ENCODE measurements at places on chromosomes 2 and 18. TPM values are rescaled to one million over a fixed set of nuclear protein-coding genes. Genes with fewer than 3 reads are reported as not detected.

ASB18 gene
- not detected for total RNA-seq

PSD4 gene
- total RNA-seq = 221 TPM

SMYD1 gene
- 3.7 TPM for total RNA-seq

DNA sequence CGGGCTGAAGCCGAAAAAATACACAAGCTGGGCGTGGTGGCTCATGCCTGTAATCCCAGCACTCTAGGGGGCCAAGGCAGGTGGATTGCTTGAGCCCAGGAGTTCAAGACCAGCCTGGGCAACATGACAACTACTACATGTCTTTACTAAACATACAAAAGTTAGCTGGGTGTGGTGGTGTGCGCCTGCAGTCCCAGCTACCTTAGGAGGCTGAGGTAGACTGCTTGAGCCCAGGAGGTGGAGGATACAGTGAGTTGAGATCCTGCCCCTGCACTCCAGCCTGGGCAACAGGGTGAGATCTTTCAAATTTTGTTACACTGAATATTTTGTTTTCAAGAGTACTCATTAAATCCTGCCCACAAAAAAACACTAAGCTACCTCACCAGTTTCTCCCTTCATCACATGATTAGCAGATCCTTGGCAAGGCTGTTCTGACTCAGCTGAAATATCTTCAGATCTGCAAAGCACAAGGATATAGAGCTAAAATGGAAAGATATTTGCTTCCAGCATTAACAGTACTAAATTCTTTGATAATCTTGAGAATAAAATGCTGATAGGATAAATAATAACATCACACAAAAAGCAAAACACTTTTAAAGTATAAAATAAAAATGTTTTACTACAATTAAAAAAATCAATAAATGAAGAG is 28.2 kb upstream of the MCM6 start:
- no peaks in the 10 kb centered on the region for H3K27me3 ChIP-seq
- no peaks in the 10 kb centered on the region for H3K36me3 ChIP-seq
- no peaks in the 10 kb centered on the region for H3K4me1 ChIP-seq
- no peak overlapping the region for H3K27ac ChIP-seq
- no peak overlapping the region for H3K4me3 ChIP-seq
- no peak for DNase-seq

DNA sequence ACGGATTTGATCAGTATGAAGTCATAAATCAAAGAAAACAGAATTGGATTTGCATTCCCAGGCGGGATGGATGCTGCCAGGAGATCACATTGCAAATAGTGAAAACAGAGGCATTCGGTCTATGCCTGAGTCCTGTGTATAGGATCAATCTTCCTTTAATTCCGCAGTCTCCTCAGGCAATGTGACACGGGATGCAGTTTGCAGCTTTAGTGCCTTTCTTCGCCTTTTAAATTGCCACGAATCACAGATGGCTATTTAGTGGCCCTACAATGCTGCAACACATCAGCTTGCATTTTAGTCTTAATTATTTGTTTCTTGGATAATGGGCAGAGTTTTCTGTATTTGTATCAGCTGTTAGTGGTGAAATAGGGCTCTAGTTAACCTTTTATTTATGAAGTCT is 6.8 kb downstream of the ADCYAP1 start:
- H3K4me3 ChIP-seq = no peak overlapping the region
- no peak overlapping the region for H3K27ac ChIP-seq
- DNase-seq = no peak
- peaks cover 8% of the 10 kb centered on the region for H3K4me1 ChIP-seq

DNA sequence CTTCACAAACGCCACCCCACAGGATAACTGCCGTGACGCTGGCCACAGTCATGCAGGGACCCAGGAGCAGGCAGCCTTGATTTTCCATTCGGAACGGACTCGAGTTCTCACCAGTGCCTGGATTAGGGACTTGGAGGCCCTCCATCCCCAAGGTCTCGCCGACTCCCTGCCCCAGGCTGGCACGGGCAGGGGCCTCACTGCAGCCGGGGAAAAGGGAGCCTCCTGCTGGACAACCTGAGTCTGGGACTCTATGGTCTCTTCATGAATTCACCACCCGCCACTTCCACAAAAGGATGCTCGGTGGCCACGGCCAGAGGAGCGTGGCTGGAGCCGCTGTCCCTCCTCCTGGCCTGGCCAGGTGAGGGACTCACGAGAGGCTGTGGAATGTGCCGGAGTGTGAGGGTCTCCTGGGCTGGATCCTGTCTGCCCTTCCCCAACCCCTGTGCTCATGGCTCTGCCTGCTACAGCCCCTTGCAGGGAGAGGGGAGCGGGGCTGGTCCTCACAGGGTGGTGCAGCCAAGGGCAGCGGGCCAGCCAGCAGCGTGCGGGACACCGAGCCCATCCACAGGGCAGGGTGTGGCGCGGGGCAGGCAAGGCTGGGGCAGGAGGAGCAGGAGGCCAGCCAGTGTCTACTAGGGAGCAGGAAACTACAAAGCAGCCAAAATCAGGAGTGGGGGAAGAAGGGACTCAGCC is 42.3 kb downstream of the AQP12A start:
- H3K27ac ChIP-seq = no peak overlapping the region
- DNase-seq = no peak
- H3K4me3 ChIP-seq = no peak overlapping the region
- H3K36me3 ChIP-seq = no peaks in the 10 kb centered on the region
- no peaks in the 10 kb centered on the region for H3K4me1 ChIP-seq
- H3K27me3 ChIP-seq = no peaks in the 10 kb centered on the region

DNA sequence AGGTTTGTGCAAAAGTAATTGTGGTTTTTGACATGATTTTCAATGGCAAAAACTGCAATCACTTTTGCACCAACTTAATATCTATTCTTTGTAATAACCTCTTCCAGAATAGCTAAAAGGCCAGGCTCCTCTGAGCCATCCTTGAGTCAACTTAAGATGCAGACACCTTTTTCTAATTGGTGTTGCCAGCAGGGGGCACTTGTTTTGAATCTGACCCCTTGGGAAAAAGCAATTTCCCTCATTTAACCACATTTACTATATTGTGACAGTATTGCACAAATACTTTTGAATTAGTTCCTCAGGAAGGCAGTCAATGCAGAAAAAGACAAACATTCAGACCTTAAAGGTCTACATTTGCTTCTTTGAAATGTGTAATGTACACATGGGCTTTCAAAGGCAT is 78.6 kb upstream of the GALNT5 start:
- no peaks in the 10 kb centered on the region for H3K36me3 ChIP-seq
- no peaks in the 10 kb centered on the region for H3K27me3 ChIP-seq
- no peak overlapping the region for H3K4me3 ChIP-seq
- H3K4me1 ChIP-seq = no peaks in the 10 kb centered on the region
- DNase-seq = no peak
- no peak overlapping the region for H3K27ac ChIP-seq

DNA sequence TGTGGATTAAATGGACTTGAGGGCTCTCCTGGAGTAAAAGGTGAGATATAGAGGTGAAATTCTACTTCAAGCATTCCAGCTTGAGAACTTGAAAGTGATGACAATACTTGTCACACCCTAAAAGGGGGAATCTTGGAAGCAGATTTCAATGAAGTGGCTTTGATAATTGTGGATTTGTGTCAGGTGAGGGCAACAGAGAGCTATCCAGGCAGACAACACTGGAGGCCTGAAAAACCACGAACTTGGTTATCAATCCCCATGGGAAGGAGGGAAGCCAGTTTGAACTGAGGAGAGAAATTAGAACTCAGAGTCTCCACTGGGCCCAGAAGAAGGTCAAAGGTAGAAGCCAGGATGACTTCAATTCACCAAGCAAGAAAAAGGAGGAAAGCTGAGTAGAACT is 263.9 kb downstream of the FIGN start:
- no peaks in the 10 kb centered on the region for H3K27me3 ChIP-seq
- no peaks in the 10 kb centered on the region for H3K36me3 ChIP-seq
- no peak overlapping the region for H3K27ac ChIP-seq
- no peak overlapping the region for H3K4me3 ChIP-seq
- no peaks in the 10 kb centered on the region for H3K4me1 ChIP-seq
- DNase-seq = no peak

DNA sequence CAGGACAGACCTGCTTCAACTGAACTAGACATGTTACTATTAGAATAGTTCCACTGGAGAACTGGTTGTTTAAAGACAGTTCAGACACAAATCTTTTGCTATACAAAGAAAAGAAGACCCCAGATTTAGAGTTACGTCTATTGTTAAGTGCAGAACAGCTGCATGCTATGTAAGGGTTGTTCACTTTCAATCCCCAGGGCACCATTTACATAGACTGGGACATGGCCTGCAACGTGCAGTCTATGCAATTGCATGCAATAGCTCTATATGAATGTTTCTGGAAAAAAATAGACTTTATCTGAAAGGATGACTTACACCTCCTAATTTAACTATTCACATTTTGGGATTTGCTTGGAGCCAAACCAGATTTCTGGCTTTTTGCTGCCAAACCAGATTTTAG is 36.1 kb upstream of the DPP10 start:
- H3K4me3 ChIP-seq = no peak overlapping the region
- no peaks in the 10 kb centered on the region for H3K36me3 ChIP-seq
- H3K27me3 ChIP-seq = no peaks in the 10 kb centered on the region
- no peak for DNase-seq
- H3K27ac ChIP-seq = no peak overlapping the region

DNA sequence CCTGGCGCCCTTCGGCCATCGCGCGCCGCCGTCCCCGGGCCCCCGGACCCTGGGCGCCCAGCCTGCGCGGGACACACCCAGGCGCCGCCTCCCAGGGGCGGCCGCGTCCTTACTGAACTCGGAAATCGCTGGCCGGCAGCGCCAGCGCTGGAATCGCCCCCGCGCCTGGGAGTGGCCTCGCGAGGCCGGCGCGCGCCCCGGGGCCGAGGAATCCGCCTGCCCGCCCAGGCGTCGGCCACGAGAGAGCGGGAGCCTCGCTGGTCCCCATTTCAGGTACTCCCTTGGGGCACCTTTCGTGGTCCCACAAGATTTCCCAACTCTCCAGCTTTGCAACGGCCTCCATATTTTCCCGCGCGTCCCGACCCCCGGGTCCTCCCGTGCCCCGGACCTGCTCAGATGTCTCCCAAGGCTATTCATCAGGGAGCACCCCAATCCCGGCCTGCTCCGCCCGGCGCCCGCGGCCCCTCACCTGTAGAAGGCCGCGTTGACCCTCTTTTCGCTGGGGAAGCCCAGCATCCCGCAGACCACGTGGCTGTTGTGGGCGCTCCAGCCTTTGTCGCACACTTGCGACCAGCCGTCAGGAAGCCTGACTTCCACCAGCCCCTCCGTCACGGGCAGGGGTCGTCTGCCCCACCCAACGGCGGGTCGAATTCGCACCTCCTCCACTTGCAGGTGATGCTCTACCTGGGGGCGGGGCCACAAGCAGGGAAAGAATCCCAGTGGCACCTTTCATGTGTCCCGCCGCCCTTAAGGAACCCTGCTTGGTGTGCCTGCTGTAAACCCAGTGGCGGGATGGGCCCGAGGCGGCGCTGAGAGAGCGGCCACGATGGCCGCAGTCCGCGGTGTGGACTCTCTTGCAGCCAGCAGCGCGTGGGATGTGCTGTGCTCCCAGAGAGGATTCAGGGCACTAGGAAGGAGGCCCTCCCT is 4.6 kb downstream of the LOXL3 start:
- peak overlapping the region; percentile 49 for H3K27ac ChIP-seq
- no peaks in the 10 kb centered on the region for H3K4me1 ChIP-seq
- no peaks in the 10 kb centered on the region for H3K36me3 ChIP-seq
- peak overlapping the region; percentile 44 for H3K4me3 ChIP-seq
- DNase-seq = peak; percentile 32

- H3K4me3 ChIP-seq = no peak overlapping the region
- no peaks in the 10 kb centered on the region for H3K36me3 ChIP-seq
- H3K4me1 ChIP-seq = peaks cover 7% of the 10 kb centered on the region
- no peaks in the 10 kb centered on the region for H3K27me3 ChIP-seq
- no peak for DNase-seq
Observed at GRCh38 chr2:152467677-152468410, 132.9 kb downstream of the FMNL2 start.

- H3K4me1 ChIP-seq = no peaks in the 10 kb centered on the region
- no peaks in the 10 kb centered on the region for H3K36me3 ChIP-seq
- no peak for DNase-seq
- H3K27me3 ChIP-seq = no peaks in the 10 kb centered on the region
- no peak overlapping the region for H3K4me3 ChIP-seq
Observed at GRCh38 chr2:241051578-241052487, 50.3 kb downstream of the MTERF4 start.

DNA sequence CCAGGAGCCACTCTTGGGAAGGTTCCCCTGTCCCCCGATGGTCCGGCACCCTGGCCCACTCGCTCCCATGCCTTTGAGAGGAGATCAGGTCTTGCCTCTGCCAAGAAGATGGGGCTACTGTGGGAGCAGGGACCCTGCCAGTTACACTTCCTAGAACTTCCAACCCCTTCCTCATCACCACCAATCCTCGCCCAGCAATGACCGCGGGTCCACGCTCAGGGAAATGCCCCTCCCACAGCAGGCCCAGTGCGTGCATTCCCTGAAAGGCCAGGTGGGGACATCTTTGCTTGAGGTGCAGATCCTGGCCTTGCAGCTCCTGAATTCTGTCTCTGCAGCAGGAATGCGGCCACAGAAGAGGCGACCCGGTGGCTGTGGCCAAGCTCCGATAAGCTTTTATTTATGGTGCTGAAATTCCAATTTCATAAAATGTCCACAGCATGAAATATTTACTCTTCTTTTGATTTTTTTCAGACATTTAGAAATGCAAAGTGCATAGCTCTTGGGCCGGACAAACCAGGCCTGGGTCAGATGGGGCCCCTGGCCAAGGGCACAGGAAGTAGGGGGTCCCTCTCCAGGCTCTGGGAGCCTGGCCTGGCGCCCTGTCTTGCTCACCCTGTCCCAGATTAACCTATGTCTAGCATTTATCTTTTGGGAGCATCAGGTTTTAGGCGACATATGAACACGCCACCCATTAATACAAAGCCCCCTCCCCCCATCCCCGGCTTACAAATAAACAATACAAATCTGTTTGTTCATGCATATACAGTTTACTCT is 29.8 kb downstream of the PXDN start:
- peaks cover 8% of the 10 kb centered on the region for H3K4me1 ChIP-seq
- H3K27me3 ChIP-seq = no peaks in the 10 kb centered on the region
- H3K36me3 ChIP-seq = no peaks in the 10 kb centered on the region
- H3K4me3 ChIP-seq = no peak overlapping the region
- H3K27ac ChIP-seq = no peak overlapping the region

DNA sequence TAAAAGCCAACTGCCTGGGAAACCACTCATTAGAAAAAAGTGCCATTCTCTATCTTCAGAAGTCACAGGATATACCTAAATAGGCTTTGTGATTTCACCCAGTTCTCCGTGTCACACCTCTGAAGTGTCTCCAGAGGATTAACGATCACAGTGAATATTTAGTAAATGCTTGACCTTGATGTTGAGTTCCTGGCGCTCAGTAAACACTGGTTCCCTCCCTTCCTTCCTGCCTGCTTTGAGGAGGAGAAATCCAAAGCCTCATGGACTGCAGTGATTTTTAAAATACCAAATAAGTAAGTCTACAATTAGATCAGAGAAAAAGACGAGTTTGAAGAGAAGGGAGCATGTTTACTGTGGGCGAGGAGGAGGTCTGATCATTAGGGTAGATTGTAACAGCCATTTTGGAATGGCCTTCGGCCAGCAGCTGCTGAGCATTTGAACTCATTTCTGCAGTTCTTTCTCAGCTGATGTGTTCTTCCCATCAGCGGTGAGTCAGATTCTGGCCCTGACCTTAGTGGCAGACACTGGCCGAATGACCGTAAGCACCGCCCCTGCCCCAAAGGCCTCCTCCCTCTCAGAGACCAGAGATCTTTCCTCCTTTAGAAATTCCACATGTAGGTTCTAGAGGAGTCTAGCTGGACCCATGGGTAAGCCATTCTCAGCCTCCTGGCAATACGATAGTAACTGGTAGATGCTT is 62.1 kb upstream of the SLC16A14 start:
- no peak overlapping the region for H3K27ac ChIP-seq
- no peaks in the 10 kb centered on the region for H3K27me3 ChIP-seq
- H3K4me3 ChIP-seq = no peak overlapping the region
- no peak for DNase-seq
- H3K36me3 ChIP-seq = no peaks in the 10 kb centered on the region

- no peaks in the 10 kb centered on the region for H3K4me1 ChIP-seq
- no peaks in the 10 kb centered on the region for H3K36me3 ChIP-seq
- H3K27ac ChIP-seq = no peak overlapping the region
- no peaks in the 10 kb centered on the region for H3K27me3 ChIP-seq
- peak; percentile 25 for DNase-seq
Observed at GRCh38 chr18:51668101-51668500, 470.6 kb upstream of the MEX3C start.
